ENCODE measurements at places on chromosomes 12 and 14. TPM values are rescaled to one million over a fixed set of nuclear protein-coding genes. Genes with fewer than 3 reads are reported as not detected.

Gene AQP6
- not detected for total RNA-seq

GRCh38 chr12:131456301-131457027, 254.4 kb upstream of the SFSWAP start:
- no peak overlapping the region for H3K4me3 ChIP-seq
- peaks cover 63% of the 10 kb centered on the region for H3K27me3 ChIP-seq
- no peaks in the 10 kb centered on the region for H3K36me3 ChIP-seq

GRCh38 chr12:121176826-121177529, 33.0 kb upstream of the P2RX4 start:
- no peaks in the 10 kb centered on the region for H3K27me3 ChIP-seq
- H3K36me3 ChIP-seq: peaks cover 26% of the 10 kb centered on the region
- H3K4me1 ChIP-seq: no peaks in the 10 kb centered on the region
- no peak overlapping the region for H3K27ac ChIP-seq

DNA sequence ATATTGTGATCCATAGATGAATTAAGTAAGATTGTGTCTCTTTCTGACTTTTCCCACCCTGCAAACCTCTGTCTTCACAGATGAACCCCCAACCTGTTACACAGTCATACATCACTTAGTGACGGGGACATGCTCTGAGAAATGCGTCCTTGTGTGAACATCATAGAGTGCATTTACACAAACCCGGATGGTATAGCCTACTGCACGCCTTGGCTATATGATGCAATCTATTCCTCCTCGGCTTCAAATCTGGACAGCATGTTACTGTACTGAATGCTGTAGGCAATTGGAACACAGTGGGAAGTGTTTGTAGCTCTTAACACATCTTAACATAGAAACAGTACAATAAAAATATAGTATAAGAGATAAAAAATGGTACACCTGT, 7.4 kb upstream of the TESPA1 start:
- peaks cover 7% of the 10 kb centered on the region for H3K27me3 ChIP-seq
- no peaks in the 10 kb centered on the region for H3K36me3 ChIP-seq
- H3K4me3 ChIP-seq: no peak overlapping the region
- no peak overlapping the region for H3K27ac ChIP-seq
- H3K4me1 ChIP-seq: no peaks in the 10 kb centered on the region
- no peak for ATAC-seq

Gene WDHD1
- 0.94 TPM for total RNA-seq

DNA sequence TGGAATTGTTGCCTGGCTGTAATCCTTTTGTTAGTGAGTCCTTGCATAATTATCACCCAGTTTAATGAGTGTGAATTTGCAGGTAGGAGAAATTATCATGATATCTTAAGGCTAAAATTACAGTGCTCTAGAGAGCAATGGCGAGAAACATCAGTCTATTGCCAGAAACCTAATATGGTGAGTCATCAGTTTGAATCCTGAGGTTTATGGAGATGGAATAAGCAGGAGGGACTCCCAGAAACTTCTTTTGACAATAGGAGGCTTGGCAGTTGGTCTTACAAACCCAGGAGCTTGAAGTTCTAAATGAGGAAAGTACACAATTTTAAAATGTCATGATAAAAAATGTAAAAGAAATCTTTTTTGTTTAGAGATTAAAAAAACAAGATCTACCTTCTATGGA, 31.5 kb upstream of the CRADD start:
- ATAC-seq: no peak
- H3K4me3 ChIP-seq: no peak overlapping the region
- H3K27me3 ChIP-seq: no peaks in the 10 kb centered on the region
- H3K4me1 ChIP-seq: no peaks in the 10 kb centered on the region
- no peak overlapping the region for H3K27ac ChIP-seq

DNA sequence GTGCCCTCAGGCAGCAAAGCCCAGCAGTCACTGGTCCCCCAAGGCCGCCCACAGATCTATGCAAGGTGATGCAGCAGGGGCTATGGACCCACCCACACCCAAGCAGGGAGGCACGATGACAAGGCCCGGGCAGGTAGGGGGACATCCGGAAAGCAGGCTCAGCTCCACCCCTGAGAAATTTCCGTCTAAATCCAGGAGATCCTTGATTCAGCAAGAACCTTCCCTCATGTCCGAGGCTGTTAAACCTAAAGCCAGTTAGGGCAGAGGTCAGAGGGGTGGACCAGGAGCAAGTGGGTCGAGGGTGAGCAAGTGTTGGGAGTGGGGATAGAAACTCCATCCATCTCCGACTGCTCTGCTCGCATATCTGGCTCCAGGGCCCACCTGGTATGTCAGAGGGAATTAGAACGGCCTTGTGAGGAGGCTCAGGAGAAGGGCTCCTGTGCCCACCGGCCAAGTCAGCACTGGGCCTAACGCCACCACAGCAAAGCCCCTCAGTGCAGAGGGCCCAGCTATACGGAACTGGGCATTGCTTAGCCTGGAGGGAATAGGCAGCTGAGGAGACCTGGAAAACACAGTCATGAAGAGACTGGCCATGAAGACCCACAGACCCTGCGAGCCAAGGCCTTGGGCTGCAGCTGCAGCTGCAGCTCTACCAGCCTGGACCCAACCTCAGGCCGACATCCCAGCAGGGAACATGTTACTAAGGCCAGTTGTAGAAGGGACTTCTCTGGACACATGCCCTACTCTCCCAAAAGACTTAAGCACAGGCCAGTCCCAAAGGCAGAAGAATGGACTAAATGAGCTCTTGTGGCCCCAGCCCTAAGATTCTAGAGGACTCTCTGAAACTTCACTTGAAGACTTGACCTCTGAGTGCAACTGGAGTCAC, 34.3 kb downstream of the DAD1 start:
- no peak overlapping the region for H3K27ac ChIP-seq
- H3K4me3 ChIP-seq: no peak overlapping the region
- no peaks in the 10 kb centered on the region for H3K27me3 ChIP-seq
- H3K36me3 ChIP-seq: no peaks in the 10 kb centered on the region
- ATAC-seq: no peak
- no peaks in the 10 kb centered on the region for H3K4me1 ChIP-seq

- no peaks in the 10 kb centered on the region for H3K4me1 ChIP-seq
- no peaks in the 10 kb centered on the region for H3K36me3 ChIP-seq
- H3K4me3 ChIP-seq: no peak overlapping the region
- H3K27ac ChIP-seq: no peak overlapping the region
- no peak for ATAC-seq
Observed at GRCh38 chr14:101122237-101123141, 219.0 kb upstream of the RTL1 start.

DNA sequence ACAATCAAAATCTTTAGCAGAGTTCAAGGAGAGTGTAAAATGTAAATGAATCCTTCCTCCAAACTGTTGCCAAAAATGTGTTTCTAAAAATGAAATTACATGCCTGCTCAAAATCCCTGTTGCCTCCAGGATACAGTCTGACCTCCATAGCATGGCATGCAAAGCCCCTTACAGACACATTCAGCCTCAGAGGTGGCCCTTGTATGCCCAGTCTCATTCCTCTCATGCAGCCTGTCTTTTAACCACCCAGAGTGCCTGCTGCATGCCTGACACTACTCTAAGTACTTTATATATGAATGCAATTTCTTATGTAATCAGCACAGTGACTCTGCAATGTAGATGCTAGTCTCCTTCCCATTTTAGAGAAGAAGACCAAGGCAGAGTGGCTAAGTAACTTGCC, 24.4 kb upstream of the PTPRQ start:
- H3K27ac ChIP-seq: peak overlapping the region; percentile 2
- ATAC-seq: no peak
- no peaks in the 10 kb centered on the region for H3K27me3 ChIP-seq
- H3K4me1 ChIP-seq: peaks cover 15% of the 10 kb centered on the region
- no peaks in the 10 kb centered on the region for H3K36me3 ChIP-seq

Gene RPS6KA5
- 36.5 TPM for total RNA-seq

DNA sequence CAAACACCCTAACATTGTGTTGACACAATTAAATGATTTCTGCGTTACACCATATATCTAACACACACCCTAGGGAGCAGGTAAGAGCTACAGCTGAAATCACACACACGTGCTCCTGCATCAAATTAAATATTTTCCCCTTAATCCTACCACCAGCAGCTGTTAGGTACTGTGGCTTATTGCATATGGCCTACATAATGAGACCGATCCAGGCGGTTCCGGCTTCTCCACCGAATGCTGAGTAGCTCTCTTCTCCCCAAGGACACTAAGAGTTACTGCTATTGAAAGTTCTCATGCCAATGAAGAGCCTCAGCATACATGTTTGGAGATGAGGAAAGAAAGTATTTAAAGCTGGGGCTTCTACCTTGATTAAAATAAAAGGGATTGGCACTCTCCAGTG, 472.2 kb upstream of the STXBP6 start:
- no peak overlapping the region for H3K27ac ChIP-seq
- no peak for ATAC-seq
- no peaks in the 10 kb centered on the region for H3K36me3 ChIP-seq
- H3K27me3 ChIP-seq: no peaks in the 10 kb centered on the region
- H3K4me3 ChIP-seq: no peak overlapping the region
- H3K4me1 ChIP-seq: no peaks in the 10 kb centered on the region

DNA sequence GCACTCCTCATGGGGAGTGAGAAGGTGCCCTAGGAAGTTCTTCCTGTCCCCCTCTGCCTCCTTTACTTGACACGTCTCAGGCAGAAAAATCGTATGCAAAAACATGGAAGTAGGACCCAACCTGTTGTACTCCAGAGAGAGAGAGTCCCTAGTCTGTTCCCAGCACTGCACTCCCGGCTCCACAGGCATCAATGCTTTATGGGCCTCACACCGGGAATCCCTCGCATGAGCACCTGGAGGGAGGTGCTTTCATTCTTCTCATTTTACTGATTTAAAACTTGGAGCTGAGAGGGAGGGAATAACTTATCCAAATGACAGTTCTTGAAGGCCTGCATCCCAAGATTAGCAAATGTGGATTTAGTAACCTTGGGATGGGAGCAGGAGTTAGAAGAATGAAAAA, 1101.4 kb downstream of the BCL11B start:
- no peaks in the 10 kb centered on the region for H3K36me3 ChIP-seq
- H3K4me1 ChIP-seq: no peaks in the 10 kb centered on the region
- ATAC-seq: no peak
- H3K27ac ChIP-seq: no peak overlapping the region

- H3K4me1 ChIP-seq: peaks cover 72% of the 10 kb centered on the region
- H3K27ac ChIP-seq: peak overlapping the region; percentile 43
- H3K4me3 ChIP-seq: no peak overlapping the region
- H3K36me3 ChIP-seq: peaks cover 32% of the 10 kb centered on the region
- ATAC-seq: no peak
Observed at GRCh38 chr12:13210236-13211190, 14.0 kb downstream of the EMP1 start.

GRCh38 chr14:94787092-94787491, 17.2 kb upstream of the GSC start:
- peaks cover 14% of the 10 kb centered on the region for H3K27me3 ChIP-seq
- no peak overlapping the region for H3K27ac ChIP-seq
- no peak overlapping the region for H3K4me3 ChIP-seq
- no peaks in the 10 kb centered on the region for H3K4me1 ChIP-seq
- H3K36me3 ChIP-seq: no peaks in the 10 kb centered on the region
